Fibroblast of skin of right biceps (primary cell): ENCODE measurements at places on chromosomes 7 and 10.

DNA sequence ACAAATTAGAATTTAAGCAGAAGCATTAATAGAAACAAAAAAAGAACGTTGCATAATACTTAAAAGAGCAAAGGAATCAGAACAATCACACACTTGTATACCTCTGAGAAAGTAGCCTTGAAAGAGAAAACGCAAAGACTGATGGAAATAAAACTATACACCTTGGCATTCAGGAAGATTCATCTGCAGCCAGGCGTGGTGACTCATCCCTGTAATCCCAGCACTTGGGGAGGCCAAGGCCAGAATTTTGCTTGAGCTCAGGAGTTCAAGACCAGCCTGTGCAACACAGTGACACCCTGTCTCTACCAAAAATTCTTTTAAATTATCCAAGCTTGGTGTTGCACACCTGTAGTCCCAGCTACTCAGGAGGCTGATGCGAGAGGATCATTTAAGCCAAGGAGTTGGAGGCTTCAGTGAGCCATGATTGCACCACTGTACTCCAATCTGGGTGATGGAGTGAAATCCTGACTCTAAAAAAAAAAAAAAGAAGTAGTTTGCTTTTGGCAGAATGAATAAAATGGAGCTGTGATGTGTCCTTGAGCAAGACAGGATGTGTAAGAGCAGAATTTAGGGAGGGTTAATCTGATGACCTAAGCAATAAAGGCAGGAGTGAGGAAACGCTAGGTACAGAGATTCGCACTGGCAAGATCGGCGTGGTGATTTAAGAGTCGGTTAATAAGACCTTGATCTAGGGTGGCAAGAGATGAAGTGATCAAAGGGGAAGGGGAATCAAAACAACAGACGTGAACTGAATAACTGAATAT is 75.8 kb upstream of the NRP1 start:
- no peak for DNase-seq

- DNase-seq = no peak
Observed at GRCh38 chr7:44065431-44066110, at the start of gene PGAM2. PGAM2 (minus strand) TSS chr7:44065567; CDS start chr7:44065529, 38 bp downstream.

DNA sequence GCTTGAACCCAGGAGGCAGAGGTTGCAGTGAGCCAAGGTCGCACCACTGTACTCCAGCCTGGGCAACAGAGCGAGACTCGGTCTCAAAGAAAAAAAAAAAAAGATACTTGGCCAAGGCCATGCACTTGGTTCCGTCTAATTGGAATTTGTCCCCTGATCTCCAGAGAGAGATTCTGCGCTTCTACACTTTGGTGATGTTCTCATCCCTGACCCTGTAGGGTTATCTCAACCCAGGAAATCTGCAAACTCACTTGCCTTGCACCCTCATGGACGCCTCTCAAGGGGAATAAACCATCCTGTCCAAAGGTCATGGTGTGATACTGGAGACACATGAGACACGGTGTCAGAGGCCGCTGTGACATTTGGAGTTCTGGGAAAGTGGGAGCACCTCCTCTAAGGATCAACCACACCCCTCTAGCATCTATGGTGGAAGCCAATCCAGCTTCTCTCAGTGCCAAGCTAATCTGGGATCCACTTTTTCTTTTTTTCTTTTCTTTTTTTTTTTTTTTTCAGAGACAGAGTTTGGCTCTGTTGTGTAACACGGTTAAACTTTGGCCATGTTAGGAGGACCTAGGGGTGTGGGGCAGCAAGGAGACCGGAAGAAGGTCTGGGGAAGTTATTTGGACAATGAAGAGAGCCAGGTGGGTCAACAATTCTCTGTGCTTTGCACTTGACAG is 7.8 kb upstream of the POR start:
- no peak for DNase-seq

DNA sequence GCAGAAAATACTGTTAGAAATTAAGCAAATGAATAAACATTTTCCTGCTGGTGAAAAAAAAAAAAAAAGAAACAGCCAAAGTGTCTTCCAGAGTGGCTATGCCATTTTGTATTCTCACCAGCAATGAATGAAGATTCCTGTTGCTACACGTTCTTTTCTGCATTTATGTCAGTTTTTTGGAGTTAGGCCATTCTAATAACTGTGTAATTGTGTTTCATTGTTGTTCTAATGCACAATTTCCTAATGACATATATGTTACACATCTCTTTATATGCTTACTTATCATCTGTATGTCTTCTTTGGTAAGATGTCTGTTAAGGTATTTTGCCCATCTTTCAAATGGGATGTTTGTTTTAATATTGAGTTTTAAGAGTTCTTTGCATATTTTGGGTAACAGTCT is 213.7 kb downstream of the ITGB1 start:
- DNase-seq = no peak

DNA sequence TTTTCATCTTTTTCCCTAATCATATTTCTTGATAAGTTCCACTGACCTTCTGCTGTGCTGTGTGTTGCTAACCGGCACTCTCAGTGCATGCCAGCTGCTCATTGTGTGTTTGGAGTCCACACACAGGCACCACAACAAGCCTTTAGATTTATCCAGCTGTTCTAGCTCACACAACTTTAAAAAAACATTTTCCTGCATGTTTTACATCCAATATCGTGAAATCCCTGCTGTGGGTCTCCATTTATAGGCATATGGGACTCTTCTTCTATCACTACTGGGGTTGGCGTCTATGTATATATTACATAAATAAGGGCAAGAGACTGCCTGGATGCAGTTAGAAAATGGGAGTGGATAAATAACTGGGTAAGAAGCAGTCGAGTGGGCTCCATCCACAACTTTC is 183.6 kb upstream of the ADARB2 start:
- DNase-seq = no peak

DNA sequence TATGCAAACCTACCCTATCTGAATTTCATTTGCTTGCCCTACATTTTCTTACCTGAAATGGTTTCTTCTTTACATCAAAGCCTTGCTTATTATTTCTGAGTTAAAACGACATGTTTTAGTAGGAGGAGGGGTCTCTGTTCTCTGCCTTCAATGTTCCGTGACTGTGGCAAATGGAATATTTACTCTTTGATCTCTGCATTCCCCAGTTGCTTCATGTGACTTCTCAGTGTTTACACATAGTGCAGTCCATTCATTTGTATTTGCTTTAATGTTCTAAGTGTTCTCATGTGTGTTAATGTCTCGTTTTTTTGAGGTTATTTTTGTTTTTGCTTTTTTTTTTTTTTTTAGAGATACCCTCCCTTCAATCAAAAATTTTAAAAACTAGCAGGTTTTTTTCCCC is 75.8 kb downstream of the GNAI1 start:
- DNase-seq = no peak

GRCh38 chr7:4361774-4362173 is 320.3 kb upstream of the FOXK1 start:
- no peak for DNase-seq
